ENCODE measurements at places on chromosomes 16 and 17. TPM values are rescaled to one million over a fixed set of nuclear protein-coding genes. Genes with fewer than 3 reads are reported as not detected.

- peak overlapping the region; percentile 30 for H3K4me3 ChIP-seq
- H3K27ac ChIP-seq = peak overlapping the region; percentile 82
- no peaks in the 10 kb centered on the region for H3K27me3 ChIP-seq
- no peak for DNase-seq
- no peaks in the 10 kb centered on the region for H3K4me1 ChIP-seq
Measured at GRCh38 chr17:60744355-60744966, 66.8 kb downstream of the BCAS3 start.

DNA sequence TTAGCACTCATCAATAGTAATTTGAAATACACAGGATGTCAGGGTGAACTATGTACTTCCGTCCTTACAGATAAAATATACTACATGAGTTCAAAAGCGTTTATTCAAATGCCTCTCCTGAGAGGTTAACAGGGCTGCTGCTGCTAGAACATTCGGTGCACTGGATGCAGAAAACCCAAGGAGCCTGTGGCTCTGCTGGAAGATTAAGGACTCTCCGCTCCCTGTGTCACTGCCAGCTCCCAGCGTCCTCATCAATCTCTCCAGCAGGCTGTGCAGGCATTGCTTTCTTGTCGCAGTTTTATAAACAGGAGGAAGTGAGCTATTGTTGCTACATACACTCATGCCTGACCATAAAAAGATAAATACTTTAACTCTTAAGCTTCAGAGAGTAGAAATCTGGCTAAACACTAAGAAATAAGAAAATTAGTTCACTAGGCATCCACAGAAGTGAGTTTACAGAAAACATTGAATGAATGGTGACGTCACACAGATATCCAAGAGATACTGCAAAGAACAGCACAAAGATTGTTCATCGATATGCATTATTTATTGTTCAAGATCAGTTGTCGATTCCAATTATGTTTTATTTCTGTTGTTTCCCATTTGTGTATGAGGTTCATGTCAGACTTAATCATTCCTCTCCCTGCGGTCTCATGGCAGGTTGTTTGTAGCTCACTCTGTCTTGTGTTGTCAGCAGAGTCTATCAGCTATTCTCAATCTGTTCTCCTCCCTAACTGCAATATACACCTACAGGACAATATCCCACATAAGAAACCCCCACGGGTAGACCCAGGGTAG, 127.9 kb upstream of the MON1B start:
- no peaks in the 10 kb centered on the region for H3K36me3 ChIP-seq
- no peak overlapping the region for H3K27ac ChIP-seq
- H3K4me3 ChIP-seq = no peak overlapping the region
- H3K27me3 ChIP-seq = no peaks in the 10 kb centered on the region
- no peak for DNase-seq
- no peaks in the 10 kb centered on the region for H3K4me1 ChIP-seq

ABCA9 gene
- 92.7 TPM for total RNA-seq

TBC1D24 gene
- total RNA-seq = 22.0 TPM

SPEM1 gene
- total RNA-seq = not detected

STAT3 gene
- total RNA-seq = 193 TPM

GRCh38 chr17:20046629-20047028, 37.5 kb downstream of the SPECC1 start:
- H3K4me3 ChIP-seq = no peak overlapping the region
- H3K36me3 ChIP-seq = no peaks in the 10 kb centered on the region
- H3K4me1 ChIP-seq = no peaks in the 10 kb centered on the region
- H3K27me3 ChIP-seq = no peaks in the 10 kb centered on the region
- no peak overlapping the region for H3K27ac ChIP-seq
- DNase-seq = no peak

CDK10 gene
- total RNA-seq = 31.2 TPM

- H3K4me1 ChIP-seq = peaks cover 8% of the 10 kb centered on the region
- H3K27me3 ChIP-seq = no peaks in the 10 kb centered on the region
- peak within 1 kb of the TSS; percentile 91 for H3K27ac ChIP-seq
- peak within 1 kb of the TSS; percentile 57 for H3K4me3 ChIP-seq
- DNase-seq = peak; percentile 78
Measured at GRCh38 chr16:67279296-67280089, at the start of gene PLEKHG4. Gene PLEKHG4 (plus strand): TSS chr16:67279532. CDS start chr16:67280045, 513 bp downstream.

FNDC8 gene
- total RNA-seq = not detected

DNA sequence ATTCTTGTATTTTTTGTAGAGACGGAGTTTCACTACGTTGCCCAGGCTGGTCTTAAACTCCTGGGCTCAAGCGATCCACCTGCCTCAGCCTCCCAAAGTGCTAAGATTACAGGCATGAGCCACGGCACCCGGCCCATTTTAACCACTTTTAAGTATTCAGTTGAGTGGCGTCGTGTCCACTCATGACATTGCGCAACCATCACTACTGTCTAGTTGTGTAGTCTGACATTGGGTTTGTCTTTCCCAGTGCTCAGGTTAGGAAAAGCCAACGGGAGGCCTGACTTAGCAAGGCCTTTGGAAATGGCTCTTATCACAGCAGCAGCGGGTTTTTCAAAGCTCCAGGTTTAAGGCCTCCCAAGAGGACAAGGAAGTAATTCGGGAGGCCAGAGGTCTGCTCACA, 58.7 kb downstream of the LITAF start:
- H3K4me1 ChIP-seq = no peaks in the 10 kb centered on the region
- no peak overlapping the region for H3K27ac ChIP-seq
- H3K36me3 ChIP-seq = no peaks in the 10 kb centered on the region
- no peak for DNase-seq

DNA sequence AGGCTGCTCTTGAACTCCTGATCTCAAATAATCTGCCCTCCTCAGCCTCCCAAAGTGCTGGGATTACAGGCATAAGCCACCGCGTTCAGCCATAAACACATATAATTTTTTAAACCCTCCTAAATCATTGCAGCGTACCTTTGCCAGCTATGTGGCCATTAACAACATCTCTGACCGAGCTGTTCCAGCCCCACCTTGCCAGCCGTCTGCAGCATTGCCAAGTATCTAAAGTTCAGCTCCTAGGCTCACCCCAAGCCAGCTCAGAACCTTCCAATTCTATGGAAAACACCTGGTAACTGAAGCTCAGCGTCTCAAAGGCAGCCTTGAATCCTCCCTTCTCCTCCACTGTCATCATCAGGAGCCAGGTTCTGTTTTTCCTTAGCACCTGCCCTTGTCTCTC, 5.1 kb upstream of the MEIOB start:
- no peak overlapping the region for H3K27ac ChIP-seq
- no peaks in the 10 kb centered on the region for H3K36me3 ChIP-seq
- no peak for DNase-seq
- H3K4me3 ChIP-seq = no peak overlapping the region

GRB7 gene
- total RNA-seq = 27.9 TPM

NETO2 gene
- 5.9 TPM for total RNA-seq

TBC1D3L gene
- 19.2 TPM for total RNA-seq

DNA sequence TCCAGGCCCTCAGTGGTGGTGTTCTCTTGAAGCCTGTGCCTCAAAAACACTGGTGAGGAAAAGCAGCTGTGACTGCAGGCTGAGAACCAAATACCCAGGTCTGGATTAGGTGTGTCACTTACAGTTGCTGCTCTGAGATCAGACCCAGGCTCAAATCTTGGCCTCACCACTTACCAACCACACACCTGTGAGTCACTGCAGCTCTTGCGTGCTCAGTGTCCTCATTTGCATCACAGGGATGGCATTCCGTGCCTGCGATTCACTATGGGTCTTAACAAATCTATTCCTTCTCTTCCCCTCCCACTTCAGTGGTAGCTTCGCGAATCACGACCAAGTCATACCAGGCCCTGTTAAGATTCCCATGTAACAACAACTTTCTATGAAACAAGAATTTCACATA, 233.4 kb upstream of the HSBP1 start:
- no peak overlapping the region for H3K4me3 ChIP-seq
- no peak for DNase-seq
- no peaks in the 10 kb centered on the region for H3K4me1 ChIP-seq
- no peak overlapping the region for H3K27ac ChIP-seq

- no peaks in the 10 kb centered on the region for H3K27me3 ChIP-seq
- no peak for DNase-seq
- H3K4me3 ChIP-seq = no peak overlapping the region
- H3K27ac ChIP-seq = no peak overlapping the region
- H3K36me3 ChIP-seq = no peaks in the 10 kb centered on the region
Measured at GRCh38 chr16:17423221-17423620, 47.5 kb downstream of the XYLT1 start.

Data from breast epithelium (tissue), 4 donors.